ENCODE measurements at places on chromosomes 16 and 17. TPM values are rescaled to one million over a fixed set of nuclear protein-coding genes. Genes with fewer than 3 reads are reported as not detected.

DNA sequence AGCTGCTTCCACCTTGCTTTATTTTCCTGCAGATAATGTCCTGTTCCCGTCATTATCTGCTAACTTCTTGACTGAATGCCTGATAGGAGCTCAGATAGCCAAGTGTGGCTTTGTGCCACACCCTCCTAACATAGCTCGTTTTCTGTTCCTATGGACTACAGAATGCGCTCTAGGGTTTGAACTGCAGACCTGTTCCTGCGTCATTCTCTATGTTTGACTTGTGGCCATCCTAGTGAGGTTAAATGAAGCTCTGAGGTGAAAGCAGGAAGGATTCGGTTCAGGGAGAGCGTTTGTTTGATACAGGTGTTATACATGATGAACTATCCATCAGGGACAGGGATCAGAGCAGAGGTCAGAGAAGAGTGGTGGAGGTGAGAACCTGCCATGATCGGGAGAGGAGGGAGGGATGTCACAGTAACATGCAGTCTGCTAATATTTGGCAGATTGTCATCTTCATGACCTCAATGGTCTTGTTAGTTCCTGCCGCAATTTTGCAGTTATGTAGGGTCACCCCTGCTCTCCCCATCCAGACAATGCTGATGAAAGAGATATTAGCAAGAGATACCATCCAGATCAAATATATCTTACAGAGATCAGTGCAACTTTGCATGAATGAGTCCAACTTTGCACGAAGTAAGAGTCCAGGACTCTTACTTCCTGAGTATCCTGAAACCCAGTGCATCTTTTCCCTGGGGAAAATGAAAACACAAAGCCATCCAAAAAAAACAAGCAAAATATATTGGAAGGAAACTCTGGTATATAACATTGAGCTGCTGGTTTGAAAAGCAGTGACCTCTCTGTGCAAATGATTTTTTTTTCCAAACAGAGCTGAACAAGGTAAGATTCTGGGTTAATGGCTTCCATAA lies 32.8 kb downstream of the MPHOSPH6 start:
- no peak for DNase-seq

The CDH11 gene
- total RNA-seq, result 526 TPM

The EMP2 gene
- total RNA-seq, result 16.3 TPM

The SLC52A1 gene
- total RNA-seq, result not detected

Measured in HFFc6 (cell line).